ENCODE measurements at places on chromosomes 2 and 18. TPM values are rescaled to one million over a fixed set of nuclear protein-coding genes. Genes with fewer than 3 reads are reported as not detected.

- DNase-seq, result peak; percentile 7
These were observed 632 bp downstream of the AFTPH start for GRCh38 chr2:64524604-64525316.

DNA sequence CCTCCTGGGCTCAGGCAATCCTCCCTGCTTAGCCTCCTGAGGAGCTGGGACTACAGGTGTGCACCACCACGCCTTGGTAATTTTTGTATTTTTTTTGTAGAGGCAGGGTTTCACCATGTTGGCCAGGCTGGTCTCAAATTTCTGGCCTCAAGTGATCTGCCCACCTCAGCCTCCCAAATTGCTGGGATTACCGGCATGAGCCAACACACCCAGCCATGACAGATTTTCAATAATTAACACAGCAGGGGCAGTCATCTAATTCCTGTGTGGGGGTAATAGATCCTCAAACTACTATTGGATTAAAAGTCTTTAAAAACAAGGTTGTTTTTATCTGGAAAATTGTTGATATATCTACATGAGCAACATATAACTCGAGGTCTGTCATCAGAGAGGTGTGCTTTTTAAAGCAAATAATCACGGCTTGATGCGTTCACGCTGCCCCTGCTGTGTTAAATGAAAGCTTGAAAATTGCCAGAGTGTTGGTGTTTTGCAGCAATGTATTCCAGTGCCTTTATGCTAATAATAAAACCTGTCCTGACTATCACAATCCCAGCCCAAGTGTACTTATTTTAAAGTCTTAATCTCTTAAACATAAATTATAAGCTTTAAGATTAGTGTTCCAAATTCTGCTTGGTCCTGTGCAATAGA is 35.6 kb upstream of the ASB1 start:
- DNase-seq, result no peak

DNA sequence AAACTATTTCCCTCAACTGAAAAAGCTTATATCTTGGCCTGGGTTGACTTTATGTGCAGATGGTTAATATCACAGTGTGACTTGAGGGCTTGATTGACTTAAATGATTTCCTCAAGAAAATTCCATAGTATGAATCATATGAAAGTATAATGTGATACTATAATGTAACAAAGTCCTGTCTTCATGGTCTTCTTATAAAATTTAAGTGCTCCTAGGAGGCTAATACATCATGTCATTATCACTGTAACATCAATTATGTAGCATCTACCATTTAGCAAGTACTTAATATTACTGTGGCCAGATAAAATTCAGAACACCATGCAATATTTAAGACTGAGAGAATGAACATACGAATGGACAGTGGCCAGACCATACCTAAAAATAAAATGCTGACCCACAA is 276.1 kb downstream of the RIT2 start:
- DNase-seq, result no peak

- peak; percentile 6 for DNase-seq
These were observed 3.2 kb downstream of the TEKT4 start for GRCh38 chr2:94874277-94874997.

DNA sequence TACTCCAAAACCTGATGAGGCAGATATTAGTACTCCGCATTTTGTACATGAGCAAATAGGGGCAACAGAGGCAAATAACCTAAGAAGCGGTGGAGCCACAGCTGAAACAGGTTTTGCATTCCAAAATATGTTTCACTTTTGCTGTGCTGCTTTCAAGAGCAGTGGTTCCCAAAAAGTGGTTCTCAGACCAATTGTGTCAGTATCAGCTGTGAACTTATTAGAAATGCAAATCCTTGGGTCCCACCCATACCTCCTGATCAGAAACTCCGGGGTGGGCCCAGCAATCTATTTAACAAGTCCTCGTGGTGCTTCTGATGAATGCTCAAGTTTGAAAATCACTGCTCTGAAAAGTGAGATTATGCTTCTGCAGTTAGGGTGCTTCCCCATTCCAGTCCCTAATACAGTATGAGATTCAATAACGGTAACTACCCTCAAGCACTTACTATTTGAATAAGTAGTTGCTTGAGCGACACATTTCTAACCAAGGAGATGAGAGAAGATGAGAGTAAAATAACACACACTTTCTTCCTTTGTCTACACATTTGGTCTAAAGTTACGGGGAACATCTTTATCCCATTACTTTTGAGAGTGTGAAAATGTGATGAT is 17.8 kb upstream of the TCF4 start:
- no peak for DNase-seq

DNA sequence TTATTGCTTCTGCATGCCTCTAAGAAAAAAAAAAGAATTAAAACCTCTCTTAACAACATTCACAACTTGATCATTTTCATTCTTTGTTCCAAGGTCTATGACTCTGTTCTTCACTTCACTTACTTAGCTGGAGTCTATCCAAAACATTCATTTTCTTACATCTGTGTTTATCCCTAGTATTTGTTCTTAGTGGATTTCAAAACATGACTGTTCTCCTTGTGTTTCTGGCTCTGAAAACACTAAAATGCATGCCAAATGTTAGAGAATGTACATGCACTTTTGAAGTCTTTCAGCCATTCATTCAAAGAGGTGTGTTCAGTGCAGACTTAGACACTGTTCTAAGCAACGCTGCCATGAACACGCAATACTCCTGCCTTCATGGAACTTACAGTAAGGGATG is 138.8 kb downstream of the CNTNAP5 start:
- no peak for DNase-seq

GRCh38 chr18:58438161-58438957 is 190.5 kb downstream of the ALPK2 start:
- DNase-seq, result peak; percentile 41

- DNase-seq, result no peak
These were observed 217.3 kb downstream of the SEPTIN10 start for GRCh38 chr2:109396202-109397180.

DNA sequence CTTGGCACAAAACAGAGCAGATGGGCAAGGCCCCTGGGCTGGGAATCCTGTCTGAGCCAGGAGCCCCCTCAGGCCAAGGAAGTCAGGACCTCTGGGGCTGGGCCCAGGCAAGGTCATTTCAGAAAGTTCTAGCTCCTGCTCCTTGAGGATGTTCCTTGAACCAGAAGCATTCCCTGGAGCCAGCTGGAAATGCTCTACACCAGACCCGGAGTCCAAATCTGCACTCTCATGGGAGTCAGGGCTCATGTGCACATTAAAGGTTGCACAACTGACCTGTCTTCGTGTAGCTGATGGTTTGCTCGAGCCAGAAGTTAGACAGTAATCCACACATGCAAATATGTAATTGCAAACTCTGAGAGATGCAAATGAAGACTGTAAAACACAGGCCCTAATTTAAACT is 18.0 kb downstream of the PARD6G start:
- no peak for DNase-seq

Gene KLHL41
- polyA plus RNA-seq, result 0.10 TPM

Gene NMS
- not detected for polyA plus RNA-seq

Gene LIMS3
- 0.99 TPM for polyA plus RNA-seq

Gene SH3BP4
- polyA plus RNA-seq, result 101 TPM
